HS-27A (cell line): ENCODE measurements at places on chromosomes 16 and 17.

- no peak for DNase-seq
Measured at GRCh38 chr17:82709024-82709675, 7.4 kb upstream of the FN3KRP start.

DNA sequence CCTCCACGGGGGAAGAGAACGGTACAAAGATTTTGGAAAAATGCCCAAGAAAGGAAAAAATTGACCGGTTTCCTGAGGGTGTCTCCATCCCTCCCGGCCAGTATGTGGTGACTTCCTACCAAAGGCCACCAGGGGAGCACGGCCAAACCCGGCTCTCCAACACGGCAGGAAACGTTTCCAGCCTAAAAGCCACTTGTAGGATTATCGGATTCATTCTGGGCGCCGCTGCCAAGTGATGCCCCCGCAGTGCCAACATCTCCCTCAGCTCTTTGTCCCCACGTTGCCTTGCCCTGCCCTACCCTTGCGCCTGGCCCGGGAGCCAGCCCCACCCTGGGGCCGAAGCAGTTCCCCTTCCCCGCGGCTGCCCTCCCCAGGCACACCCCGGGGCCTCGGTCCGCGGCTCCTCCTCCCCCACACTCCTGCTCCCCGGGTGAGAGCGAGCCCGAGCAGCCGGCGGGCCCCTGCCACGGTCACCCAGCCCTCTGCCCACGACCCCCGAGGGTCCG, 688 bp downstream of the CRK start:
- DNase-seq = peak; percentile 33

DNA sequence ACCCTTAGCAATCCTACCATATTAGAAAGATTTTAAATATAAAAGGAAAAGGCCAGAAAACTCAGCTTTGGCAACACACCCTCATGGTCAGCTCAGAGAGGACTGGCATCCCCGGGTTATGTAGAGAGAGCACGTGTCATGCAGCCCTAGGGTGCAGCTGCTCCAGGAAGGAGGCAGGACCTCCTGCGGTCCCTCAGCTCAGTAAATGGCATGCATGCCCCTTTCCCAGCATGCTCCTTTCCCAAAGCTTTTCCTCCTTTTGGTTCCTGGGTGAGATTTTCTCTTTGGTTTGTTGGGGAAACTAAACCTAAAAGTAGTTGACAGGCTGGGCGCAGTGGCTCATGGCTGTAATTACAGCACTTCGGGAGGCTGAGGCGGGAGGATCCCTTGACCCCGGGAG, 3.9 kb downstream of the GAN start:
- no peak for DNase-seq

DNA sequence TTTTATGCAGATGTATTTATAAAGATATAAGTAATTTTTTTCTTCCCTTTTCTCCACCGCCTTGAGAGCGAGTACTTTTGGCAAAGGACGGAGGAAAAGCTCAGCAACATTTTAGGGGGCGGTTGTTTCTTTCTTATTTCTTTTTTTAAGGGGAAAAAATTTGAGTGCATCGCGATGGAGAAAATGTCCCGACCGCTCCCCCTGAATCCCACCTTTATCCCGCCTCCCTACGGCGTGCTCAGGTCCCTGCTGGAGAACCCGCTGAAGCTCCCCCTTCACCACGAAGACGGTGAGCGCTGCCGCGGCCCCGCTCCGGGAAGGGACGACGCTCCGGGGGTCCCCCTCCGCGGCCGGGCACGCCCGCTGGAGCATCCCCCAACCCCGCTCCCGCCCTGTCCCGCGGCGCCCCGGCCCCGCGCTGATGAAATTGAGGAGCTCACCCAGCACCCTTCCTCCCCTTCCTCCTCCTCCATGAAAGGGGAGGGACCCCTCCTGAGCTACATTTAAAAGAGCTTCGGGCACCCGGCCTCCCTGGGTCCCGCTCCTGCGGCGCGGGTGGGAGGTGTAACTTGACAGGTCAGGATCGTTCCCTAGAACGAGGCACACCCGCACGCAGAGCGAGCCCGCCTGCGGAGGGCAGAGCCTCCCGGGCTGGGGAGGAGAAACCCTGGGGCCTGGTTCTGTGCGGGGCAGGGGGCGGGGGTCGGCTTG, 706 bp downstream of the HLF start:
- DNase-seq = no peak

DNA sequence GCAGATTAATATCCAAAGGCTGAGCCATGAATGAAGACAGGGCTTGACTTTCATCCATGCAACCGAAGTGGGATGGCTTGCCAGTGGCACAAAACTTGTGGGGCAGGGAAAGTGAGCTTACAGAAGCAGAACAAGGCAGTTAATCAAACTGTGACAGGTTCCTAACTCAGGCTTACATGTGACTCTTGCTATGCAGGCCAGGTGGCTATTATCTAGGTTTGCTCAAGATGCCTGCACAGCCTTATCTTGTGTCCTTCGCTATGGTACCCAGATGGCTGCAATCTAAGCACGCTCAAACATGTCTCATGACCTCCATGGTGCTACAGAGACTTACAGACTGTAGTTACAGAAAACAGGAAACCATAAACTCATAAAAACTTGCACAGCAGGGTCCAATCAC, 8.6 kb upstream of the DNAH9 start:
- DNase-seq = no peak

- no peak for DNase-seq
Measured at GRCh38 chr16:29804455-29805231, 1.7 kb upstream of the MAZ start.
